ENCODE measurements at places on chromosomes 11 and 22.

DNA sequence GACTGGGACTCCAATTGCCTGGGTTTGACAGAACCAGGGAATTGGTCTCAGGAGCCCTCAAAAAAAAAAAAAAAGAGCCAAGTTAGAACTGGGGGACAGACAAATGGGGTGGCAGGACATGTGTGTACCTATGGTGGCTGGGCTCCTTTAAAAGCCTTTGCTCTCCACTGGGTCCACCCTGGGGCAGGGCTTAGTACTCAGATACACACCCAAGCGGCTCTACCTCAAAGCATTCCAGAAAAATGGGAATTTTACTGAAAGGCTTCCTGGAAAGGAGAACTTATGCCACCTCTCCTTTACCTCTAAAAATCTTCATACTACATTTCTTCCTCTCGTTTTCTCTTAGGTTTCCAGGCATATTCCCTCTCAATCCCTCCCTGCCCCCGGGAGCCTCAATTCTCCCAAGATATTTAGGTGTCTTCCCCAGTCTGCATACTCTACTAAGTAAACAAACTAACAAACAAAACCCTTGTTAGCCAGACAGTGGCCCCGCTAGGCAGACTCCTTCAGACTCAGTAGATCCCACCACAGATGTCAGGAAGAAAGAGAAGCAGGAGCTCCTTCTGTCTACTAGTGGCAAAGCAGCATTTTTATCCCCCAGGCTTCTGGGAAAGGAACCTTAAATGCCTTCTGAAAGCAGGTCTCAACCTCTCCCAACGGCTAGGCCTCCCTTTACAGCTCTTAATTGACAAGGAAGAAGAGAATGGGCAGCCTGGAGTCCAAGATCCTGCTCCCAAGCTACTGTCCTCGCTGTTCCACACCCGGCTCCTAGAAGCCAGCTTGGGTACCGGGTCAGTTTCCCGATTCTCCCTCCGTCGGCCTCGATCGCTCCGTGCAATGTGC is 653 bp downstream of the PCSK7 start:
- no peak for DNase-seq

DNA sequence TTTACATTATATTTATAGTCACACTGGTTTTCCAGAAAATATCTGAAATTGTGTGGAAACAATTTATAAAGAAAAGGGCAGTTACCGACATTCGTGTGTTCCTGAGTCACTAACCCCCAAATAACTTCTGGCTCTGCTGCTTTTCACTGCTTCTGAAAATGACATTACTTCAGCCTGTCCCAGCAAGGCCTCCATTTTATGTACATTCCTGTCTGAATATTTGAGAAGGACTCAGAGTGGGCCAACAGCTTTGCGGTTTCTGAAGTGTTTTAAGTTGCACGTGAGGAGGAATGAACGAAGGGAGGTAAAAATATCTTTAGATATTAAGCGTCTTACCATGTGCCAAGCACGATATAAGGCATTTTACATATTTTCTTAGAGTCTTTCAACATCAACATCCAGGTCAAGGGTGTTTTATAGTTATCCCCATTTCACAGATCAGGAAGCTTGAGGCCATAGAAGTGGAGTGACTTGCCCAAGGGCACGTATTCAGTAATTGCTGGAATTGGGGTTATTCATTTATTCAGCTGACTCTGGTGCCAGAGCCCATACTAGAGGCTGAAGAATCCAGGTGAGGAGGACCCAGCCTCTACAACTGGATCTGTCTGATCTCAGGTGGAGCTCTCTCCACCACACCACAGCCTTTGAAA is 30.8 kb upstream of the WNT11 start:
- peak; percentile 63 for DNase-seq

GRCh38 chr22:24265734-24266133 is 4.9 kb upstream of the SPECC1L start:
- no peak for DNase-seq

- DNase-seq: no peak
Observed at GRCh38 chr11:128335729-128336128, 251.6 kb downstream of the ETS1 start.

DNA sequence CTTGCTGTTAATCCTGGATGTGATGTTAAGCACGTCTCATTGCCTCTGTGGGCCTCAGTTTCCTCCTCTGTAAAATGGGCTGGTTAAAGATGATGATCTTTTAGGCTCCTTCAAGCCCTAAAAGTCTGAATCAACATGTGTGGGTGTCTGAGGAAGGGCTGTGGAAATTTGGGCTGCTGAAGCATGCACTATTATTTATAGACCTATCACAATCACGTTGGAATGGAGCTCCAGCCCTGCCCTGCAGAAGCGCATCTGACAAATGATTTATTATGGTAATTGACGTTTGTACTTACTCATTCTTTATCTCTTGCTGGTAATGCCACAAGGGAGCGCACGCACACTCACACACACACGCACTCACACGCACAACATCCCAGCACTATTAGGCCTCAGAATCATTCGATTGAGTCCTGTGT is 20.4 kb downstream of the P2RX3 start:
- peak; percentile 9 for DNase-seq

GRCh38 chr11:44179173-44179572 is 83.7 kb downstream of the EXT2 start:
- no peak for DNase-seq

- no peak for DNase-seq
Observed at GRCh38 chr11:62344210-62344609, 7.0 kb downstream of the ASRGL1 start.

DNA sequence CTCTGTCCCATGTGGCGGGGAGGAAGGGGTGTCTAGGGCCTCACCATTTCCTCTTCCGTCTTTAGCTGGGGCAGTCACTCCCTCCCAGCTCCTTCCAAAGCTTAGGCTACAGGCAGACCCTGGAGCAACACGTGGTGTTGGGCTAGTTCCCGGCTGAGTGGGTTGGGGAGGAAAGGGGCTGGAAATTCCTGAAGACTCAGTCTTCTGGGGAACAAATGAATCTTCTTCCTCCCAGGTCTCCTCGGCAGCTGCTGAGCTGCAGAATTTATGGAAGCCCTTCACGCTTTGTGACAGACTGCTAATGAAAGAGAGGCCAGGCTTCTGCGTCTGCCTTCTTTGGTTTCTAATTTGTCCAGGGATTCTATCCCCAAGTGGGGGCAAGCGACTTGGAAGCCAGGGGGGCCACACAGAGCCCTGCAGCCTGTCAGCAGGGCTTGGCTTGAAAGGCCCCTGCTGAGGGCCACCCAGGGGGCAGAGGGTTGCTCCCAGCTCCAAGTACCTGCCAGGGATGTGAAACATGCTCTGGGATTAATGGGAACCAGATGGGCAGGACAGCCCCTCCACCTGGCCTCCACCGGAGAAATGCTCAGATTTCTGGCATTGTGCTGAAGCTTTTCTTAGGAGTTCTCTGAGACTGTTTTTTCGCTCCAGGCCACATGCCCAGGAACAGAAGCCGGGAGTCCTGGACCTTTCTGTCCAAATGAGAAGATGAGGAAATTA is 123.1 kb downstream of the PKNOX2 start:
- no peak for DNase-seq

- peak; percentile 74 for DNase-seq
Observed at GRCh38 chr11:22624742-22625447, 728 bp downstream of the FANCF start.

DNA sequence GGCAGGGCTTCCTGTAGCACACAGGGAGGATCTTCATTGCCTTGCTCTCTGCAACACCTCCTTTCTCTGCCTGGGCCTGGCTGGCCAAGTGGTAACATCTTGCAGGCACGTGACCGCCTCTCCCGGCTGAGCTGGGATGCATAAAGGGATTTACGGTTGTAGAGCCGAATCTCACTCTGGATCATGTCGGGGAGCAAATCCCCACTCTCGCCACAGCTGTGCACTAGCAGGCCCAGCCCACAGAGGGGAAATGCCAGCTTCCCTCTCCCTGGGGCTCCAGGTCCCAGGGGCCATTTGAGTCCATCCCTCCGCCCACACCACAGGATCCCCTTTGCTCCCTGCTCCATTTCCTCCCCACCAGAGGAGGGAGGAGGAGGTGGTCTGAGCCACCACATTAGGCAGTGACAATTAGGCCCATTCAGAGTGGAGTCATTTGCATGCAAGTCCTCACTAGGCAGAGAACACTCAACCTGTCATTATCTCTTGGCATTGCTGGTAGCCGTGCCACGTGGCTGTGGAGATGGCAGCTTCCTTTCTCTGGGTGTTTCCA is 196.7 kb downstream of the DSCAML1 start:
- DNase-seq: no peak

DNA sequence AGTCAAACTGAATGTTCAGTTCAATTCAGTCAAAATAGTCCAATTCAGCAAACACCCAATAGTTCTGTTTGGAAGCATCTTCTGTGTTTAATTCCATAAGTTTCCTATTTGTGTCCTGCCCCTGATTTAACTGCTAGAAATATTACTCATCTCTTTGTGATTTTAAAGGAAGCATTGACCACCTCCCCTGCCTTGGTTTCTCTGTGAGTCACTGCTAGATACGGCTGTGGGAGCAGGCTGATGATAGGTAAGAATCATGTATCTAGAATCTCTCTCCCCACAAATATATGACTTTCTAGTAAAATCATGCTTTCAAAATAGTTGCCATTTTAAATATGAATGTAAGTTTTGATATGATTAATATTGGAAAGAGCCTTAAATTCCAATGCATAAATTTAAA is 888.5 kb downstream of the NTM start:
- DNase-seq: no peak

- no peak for DNase-seq
Observed at GRCh38 chr11:1516273-1517067, 29.9 kb upstream of the MOB2 start.

Data from left lung (tissue), 14 donors.